NCI-H1417 treated with DMSO at 0.1 percent for 48 hours (cell line): ENCODE measurements at places on chromosomes 5 and 9.

DNA sequence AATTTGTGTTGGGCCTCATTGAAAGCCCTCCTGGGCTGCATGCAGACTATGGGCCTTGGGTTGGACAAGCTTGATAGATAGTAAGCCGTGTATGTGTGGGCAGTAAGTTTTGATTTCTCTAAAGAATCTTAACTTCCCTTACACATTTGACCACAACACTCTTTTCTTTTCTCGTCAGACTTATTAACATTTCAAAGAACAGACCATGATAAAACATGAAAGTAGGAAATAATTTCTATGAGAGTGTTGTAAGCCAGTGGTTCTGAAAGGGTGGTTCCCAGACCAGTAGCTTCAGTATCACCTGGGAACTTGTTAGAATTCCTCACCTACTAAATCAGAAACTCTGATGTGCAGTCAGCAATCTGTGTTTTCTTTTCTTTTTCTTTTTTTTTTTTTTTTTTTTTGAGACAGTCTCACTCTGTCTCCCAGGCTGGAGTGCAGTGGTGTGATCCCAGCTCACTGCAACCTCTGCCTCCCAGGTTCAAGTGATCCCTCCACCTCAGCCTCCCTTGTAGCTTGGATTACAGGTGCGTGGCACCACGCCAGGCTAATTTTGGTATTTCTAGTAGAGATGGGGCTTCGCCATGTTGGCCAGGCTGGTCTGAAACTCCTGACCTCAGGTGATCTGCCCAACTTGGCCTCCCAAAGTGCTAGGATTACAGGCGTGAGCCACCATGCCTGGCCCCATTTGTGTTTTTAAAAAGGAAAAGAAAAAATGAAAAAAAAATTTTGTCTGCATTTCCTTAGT, 20.0 kb upstream of the GCNT1 start:
- no peak for DNase-seq

DNA sequence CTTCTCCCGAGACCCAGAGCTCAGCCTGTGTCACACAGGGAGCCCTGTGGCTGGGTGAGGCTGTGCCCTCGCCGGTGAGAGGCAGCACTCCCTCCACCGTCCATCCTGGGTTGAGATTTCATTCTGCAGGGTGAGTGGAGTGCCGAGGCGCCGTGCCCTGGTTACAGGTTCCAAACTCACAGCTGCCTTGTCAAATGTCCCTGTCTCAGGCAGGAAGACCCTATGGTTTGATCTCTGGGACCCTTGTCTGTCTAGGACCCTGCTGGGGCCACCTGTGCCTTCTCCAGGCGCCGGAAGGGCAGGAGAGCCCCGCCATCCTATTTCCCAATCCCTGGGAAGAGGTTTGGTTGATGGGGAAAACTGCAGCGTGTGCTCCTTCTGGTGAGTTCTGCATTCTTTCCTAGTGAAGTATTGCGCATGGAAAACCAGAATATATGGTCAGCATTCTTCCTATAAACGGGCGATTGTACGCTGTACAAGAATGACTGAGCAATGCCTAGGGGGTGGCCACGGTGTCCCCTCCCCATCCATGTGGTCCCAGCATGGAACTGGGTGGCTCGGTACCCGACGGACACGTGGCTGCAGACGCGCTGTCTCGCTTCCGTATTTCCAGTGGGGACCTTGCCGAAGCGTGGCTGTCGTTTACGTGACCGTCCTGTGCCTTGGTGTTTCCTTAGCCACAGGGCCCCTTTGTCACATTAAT, 95.9 kb upstream of the COL5A1 start:
- no peak for DNase-seq

DNA sequence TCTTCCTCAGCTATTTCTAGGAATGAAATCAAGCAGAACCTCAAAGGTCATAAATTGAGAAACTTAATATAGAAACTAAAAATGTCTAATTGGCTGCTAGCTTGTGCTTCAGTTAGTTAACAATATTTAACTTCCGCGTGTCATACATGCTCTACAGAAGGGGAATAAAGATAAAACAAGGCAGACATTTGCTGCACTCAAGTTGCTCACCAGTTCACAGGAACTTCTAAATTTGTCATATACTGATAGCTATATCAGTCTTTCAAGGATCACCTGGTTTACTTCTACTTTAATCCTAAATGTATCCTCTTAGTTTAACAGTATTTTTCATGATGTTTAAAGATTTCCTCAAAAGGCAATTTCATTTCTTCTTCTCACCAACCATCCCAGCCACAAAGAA, 8.4 kb downstream of the CCNH start:
- DNase-seq, result no peak

GRCh38 chr5:127585661-127586060, 63.2 kb upstream of the CTXN3 start:
- DNase-seq, result no peak

DNA sequence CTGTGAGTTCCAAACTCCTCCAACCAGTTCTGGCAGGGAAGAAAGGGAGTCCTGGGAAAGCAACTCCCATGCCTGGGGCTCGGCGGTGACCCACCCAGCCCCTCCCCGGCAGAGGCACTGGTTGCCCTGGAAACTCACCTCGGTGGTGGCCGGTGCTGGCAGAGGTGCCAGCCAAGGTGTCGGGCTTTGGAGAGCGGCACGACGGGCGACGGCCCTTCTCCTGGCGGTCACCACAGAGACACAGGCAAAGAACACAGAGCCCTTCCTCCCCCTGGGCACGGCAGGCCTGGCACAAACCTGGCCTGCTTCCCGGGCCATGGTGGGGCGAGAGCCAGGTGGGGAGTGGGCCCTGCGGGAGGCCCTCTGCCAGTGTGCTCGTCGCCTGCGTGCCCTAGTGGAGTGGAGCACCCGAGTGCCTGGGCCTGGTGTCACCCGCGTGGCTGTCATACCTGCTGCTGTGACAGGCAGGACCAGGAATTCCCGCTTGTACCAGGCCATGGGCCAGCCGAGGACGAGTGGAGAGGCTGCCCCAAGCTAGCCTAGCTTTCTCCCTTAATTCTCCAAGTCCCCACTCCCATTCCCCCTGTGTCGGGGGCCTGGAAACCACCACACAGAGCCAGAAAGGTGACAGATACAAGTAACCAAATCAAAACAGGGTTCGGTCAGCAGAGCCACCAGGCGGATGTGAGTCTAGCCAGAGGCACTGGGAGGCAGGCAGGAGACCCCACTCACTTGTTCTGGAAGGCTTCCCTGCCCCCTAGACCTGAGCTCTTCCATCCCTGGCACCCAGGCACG, 8.2 kb upstream of the RALGDS start:
- no peak for DNase-seq
